Cardiac septum (tissue), 1 donor: ENCODE measurements at places on chromosomes 3 and 15. TPM values are rescaled to one million over a fixed set of nuclear protein-coding genes. Genes with fewer than 3 reads are reported as not detected.

GRCh38 chr3:73321286-73321999, 260.0 kb downstream of the EBLN2 start:
- DNase-seq = no peak

BNC1 gene
- 0.11 TPM for total RNA-seq

DNA sequence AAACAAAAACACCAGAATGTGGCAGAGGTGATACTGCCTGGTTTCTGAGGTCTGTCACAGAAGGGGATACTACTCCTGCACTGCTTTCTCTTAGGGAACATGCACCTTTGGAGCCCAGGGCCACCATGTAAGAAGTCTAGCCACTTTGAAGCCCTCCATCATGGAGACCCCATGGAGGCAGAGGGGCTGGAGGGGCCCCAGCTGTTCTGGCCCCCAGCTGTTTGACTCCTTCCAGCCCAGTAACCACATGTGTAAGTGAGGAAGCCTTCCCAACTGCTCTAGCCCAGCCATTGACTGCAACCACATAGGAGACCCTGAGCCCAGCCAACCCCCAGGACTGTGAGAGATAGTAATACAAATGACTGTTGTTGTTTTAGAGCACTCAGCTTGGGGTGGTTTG, 9.0 kb upstream of the IGDCC4 start:
- peak; percentile 57 for DNase-seq

DNA sequence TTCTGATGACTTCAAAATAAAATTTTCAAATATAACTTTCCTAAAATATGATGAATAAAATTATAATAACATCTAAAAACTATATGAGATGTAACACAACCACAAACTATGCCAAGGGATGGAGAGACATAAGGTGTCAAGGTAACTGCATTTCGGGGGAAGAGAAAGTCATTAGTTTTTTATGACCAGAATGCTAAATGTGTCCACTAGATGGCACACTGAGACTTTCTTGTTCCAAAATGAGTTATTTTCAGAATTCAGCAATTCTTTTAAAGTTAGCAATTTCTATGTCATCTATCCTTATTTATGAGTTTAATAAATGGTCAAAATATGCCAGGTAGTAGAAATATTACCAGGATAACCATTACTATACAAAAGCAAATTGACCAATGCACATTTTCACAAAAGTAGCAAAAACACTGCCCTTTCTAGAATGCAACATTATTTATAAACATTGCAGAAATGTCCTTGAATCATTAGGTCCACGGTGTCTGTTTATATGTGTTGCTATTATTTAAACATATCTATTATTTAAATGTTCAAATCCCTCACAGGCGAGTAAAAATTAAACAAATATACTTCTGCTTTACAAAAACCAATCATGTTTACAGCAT, 374.2 kb downstream of the PLCL2 start:
- no peak for DNase-seq

- DNase-seq = no peak
Observed at GRCh38 chr3:19002606-19003005, 145.7 kb upstream of the KCNH8 start.
